WTC11 (cell line): ENCODE measurements at places on chromosomes 4 and X.

DNA sequence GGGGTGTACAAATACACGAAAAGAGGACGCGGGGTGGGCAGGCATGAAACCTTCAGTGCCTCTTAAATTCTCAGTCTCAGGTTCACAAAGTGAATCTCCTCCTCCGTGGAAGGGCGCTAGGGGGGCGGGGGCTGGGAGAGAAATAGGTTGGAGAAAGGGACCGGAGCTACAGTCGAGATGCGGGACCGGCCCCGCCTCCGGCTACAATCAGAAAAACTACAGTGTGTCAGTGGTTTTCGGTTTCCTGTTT lies 3.4 kb downstream of the MAML3 start:
- DNase-seq, result no peak

GRCh38 chrX:72107841-72108595 lies 23.7 kb downstream of the RTL5 start:
- no peak for DNase-seq

DNA sequence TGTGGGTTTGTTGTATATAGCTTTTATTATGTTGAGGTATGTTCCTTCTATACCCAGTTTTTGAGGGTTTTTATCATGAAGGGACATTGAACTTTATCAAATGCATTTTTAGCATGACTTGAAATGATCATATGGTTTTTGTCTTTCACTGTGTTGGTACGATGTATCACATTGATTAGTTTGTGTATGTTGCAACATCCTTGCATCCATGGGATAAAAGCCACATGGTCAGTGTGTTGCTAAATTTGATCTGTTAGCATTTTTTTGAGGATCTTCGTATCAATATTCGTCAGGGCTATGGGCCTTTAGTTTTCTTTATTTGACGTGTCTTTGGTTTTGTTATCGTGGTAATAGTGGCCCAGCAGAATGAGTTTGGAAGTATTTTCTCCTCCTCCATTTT lies 11.3 kb upstream of the BLTP1 start:
- no peak for DNase-seq

DNA sequence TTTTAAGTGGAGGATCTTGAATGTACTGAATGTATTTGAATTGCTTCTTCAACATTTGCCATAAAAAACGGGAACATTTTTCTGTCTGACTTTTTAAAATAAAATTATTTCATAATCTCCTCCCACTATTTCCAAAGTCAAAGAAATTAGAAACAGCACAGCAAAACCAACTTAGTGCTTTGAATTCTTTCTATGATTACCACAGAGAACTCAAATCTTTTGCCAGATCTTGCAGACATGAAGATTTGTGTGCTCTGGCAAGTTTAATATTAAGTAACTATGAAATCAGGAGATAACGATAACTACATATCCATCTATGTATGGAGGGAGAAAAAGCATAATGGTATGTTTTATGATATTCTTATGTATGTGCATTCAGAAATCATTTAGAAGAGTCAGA lies 982.2 kb downstream of the PCDH7 start:
- DNase-seq, result no peak

DNA sequence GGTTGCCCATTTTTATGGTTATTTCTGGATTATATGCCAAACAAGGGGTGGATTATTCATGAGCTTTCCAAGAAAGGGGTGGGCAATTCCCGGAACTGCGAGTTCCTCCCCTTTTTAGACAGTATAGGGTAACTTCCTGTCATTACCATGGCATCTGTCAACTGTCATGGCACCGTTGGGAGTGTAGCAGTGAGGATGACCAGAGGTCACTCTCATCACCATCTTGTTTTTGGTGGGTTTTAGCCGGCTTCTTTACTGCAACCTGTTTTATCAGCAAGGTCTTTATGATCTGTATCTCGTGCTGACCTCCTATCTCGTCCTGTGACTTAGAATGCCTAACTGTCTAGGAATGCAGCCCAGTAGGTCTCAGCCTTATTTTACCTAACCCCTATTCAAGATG lies 57.6 kb downstream of the SH3KBP1 start:
- no peak for DNase-seq

GRCh38 chr4:80171656-80172055 lies 25.6 kb upstream of the PRDM8 start:
- no peak for DNase-seq
